NCI-H2029 treated with DMSO at 0.1 percent for 48 hours (cell line): ENCODE measurements at places on chromosomes 13 and 19.

GRCh38 chr13:96797136-96797535 lies 197.1 kb downstream of the OXGR1 start:
- DNase-seq, result no peak

- no peak for DNase-seq
Measured at GRCh38 chr19:58353717-58354477, 605 bp upstream of the A1BG start.

DNA sequence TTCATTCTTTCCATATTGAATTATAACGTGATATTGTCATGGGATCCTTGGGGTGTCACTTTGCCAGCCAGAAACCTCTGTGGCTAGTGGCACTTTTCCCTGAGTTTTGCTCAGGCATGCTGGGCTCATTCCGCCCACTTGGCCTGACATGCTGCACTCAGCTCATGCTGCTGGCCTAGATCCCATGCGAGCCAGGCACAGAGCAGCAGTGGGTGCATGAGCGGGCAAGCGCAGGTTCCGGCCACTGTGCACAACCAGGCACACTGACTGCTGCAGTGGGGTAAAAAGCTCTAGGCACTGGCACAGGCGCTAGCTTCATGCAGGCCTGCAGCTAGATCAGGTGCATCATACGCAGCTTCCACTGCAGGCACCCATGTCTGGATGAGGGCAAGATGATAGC lies 221.2 kb downstream of the MAB21L1 start:
- no peak for DNase-seq

- no peak for DNase-seq
Measured at GRCh38 chr13:100526318-100527000, 62.1 kb downstream of the GGACT start.

DNA sequence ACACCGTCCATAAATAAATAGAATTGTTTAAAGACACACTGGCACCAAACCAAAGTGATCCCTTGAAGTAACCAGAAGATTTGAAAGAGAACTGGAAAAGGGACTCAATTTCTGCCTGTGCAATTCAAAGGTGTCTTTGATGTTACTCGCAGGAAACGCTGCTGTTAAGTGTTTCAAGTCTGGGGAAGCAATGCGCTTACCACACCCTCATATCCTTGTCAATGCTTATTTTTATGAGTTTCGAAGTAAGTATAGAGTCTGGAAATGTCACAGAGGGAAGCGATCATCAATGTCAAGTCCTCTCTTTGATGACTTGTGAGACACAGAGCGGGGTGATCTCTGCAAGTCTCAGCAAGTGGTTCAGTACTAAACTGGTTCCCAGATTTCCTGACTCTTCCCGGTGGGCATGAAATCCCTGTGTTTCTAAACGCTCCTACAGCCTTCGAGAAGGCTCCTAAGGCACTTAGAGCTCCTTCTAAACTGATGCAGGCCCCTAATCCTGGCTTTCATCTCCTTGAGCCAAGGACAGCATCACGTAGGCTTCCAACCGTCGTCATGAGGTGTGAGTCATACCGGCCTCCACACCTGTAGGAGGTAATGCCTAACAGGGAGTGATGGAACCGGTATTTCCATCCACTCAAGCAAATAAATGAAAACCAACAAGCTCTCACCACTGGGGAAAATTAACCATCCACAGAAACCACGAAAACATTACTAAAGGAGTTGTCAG lies 22.8 kb downstream of the SYDE1 start:
- DNase-seq, result no peak

GRCh38 chr19:46000491-46001246 lies 5.4 kb downstream of the CCDC61 start:
- no peak for DNase-seq

DNA sequence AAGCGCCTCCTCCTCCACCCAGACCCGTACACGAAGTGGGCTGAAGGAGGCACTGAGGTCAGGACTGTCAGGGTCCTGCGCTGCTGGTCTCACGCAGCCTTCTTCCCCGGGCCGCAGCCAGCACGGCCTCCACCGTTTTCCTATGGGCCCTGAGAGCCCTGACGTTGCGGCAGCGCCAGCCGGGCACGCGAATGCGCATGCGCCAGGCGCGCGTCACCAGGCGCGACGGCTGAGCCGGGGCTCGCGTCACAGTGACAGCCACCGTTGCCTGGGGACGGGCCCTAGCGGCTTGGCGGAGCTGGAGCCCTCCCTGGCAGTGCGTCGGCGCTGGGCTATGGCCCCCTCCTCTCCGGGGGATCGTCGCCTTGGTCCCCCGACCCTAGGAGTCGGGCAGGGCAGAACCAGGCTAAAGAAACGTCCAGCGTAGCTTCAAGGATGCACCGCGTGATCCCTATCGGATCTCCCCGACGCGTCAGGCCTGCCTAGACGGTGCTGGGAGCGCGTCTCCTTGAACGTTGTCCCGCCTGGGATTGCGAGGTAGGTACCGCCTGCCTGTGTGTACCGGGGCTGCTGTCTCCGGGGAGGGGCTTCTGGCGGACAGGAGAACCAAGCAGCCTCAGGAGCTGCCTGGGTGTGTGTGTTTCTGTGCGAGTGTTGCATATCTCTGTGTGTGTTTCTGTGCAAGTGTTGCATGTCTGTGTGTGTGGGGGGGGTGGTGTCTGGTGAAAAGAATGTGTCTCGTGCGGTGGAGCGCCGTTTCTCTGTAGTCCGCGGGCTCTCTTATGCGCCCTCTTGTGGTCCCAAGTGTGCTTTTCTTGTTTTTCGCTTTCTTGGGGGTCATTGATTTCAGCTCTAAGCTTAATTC lies 43.2 kb downstream of the ZNF571 start:
- no peak for DNase-seq

DNA sequence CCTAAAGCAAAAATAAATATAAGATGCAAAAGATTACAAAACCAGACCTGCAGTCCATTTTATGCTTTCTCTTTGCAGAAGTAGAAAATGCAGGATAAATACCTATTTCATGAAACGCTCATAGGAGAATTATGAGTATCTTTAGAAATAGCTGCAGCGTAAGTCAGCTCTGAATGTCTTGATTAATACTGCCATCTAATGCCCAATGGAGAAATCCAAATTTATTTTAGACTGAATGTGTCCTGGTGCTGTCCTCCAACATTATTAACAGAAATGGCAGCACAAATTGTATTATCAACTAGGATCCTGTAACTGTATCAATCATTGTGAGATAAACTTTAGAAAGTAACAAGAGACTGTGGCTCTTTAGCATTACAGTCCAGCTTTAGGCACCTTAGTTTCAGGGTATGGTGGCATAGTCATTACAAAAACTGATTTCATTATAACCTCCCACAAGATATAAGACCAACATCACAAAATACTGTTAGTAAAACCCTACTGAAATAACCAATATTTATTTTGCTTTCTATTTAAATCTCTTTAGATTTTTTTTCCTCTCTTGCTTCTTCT lies 162.1 kb upstream of the MIR17HG start:
- DNase-seq, result no peak

DNA sequence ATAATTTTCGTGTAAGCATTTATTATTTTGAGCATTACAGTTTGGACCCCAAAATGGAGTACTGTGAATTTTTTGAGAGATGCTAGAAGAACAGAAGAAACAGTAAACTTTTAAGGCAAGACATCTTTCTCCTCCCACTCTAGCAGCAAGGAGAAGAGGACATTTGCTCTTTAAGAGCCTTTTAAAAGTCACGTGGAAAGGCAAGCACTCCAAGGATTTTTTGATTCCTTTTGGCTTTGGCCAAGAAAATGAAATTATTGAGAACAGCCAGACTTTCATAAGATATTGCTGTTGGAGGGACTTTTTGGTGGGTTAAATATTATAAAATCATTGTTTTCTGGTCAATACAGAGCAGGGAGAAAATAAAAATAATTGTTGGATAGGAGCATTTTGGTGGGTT lies 110.0 kb downstream of the RGCC start:
- DNase-seq, result no peak

DNA sequence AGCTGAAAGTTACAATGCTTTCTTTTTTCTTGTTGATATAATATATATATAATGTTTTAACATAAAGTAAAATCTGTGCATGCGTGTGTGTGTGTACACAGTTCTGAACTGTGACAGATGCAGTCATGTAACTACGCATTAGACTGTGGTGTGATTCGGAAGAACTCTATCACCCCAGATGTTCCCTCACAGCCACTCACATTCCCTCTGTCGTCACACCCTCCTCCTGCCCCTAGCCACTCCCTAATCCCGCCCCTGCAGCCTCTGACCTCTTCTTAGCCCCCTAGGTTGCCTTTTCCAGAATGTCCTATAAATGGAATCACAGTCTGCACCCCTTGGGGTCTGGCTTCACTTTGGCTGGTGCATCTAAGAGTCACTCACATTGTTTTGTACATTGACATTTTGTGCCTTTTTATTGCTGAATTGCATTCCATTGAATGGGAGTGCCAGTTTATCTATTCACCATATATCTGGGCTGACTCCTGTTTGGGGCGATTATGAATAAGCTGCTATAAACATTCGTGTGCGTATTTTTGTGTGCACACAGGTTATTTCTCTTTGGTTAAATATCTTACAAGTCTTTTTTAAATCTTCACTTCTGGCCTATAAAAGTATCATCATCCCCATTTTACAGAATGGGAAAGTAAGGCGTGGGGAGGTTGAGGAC lies 20.4 kb downstream of the DHRS12 start:
- no peak for DNase-seq

- no peak for DNase-seq
Measured at GRCh38 chr19:3154957-3155736, 19.3 kb downstream of the GNA15 start.

DNA sequence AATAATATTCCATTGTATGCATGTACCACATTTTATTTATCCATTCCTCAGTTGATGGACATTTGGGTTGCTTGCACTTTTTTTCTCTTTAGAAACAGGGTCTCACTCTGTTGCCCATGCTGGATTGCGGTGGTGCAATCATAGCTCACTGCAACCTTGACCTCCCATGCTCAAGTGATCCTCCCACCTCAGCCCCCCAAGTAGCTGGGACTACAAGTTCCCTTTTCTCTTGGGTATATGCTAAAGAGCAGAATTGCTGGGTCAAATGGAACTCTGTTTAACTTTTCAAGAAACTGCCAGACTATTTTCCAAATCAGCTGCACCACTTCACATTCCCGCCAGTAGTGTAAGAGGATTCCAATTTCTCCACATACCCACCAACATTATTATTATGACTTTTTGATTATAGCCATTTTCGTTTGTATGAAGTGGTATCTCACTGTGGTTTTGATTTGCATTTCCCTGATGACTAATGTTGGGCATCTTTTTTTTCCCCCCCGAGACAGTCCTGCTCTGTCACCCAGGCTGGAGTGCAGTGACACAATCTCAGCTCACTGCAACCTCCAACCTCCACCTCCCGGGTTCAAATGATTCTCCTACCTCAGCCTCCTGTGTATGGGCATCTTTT lies 7.6 kb upstream of the IPO5 start:
- DNase-seq, result no peak

GRCh38 chr19:15456871-15457700 lies 7.3 kb downstream of the RASAL3 start:
- peak; percentile 67 for DNase-seq

DNA sequence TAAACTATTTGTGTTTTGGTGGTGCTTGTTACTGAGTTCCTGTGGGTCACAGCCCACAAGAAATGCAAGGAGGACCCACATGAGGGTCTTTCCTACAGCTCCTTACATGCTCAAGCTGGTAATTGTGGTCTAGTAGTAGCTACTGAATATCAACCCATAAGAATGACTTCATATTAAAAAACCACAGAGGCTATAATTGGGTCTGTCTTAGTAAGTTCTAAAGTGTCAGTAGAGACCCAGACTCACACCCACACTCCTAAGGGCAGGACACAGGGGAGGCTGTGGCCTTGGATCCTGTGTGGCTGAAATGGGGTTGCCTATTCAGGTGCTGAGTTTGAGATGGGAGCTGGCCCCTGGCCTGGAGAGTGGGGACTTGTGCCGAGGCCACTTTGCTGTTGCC lies 19.6 kb downstream of the TFDP1 start:
- DNase-seq, result no peak

DNA sequence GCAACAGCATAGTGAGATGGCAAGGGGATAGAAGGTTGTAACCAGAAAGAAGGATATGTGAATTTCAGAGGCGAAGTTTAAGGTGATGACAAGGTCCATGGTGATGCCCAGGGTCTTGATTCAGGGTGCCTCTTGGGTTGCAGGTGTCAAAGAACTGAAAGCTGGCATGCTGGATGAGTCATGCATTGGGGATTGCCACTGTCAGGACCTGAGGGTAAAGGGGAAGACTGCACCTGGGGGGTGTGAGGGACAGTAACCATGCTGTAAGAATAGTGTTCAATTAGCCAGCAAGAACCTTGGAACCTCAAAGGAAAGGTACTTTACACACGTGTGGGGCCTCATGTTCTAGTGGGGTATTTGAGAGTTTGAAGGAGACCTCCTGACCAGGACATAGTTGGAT lies 279.6 kb downstream of the SLC7A1 start:
- no peak for DNase-seq

GRCh38 chr13:27081893-27082679 lies 89.5 kb downstream of the USP12 start:
- no peak for DNase-seq

GRCh38 chr13:30585748-30586262 lies 31.9 kb upstream of the USPL1 start:
- no peak for DNase-seq

DNA sequence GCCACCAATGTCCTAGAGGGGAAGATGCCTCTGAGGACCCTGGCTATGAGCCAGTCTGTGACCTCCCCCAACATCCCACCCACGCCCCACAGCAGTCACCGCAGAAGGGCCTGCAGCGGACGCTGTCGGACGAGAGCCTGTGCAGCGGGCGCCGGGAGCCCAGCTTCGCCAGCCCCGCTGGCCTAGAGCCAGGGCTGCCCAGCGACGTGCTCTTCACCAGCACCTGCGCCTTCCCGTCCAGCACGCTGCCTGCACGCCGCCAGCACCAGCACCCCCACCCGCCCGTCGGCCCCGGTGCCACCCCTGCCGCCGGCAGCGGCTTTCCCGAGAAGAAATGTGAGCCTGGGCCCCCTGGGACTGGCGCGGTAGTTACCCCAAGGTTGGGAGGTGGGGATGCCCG lies 30.6 kb downstream of the DPF1 start:
- peak; percentile 81 for DNase-seq

DNA sequence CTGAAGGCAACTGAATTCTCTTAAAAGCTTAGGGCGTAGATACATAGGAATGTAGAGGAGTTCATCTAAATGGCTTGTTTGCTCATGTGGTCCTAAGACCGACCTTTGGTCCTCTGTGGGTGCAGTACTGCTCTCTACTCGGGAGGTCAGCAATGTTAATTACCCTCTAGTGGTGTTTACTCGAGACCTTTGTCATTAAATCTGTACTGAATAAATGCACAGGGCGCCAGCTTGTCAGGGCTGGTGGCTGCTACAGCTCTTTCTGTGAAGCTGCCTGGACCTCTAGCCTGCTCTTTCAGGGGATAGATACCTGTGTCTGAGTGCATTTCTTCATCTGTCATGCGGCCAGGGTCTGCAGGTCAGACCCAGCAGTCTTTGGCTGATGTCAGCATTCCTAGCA lies 29.2 kb upstream of the MPHOSPH8 start:
- no peak for DNase-seq

- no peak for DNase-seq
Measured at GRCh38 chr13:43880214-43880855, 631 bp downstream of the LACC1 start.
